Tongue (tissue), 3 donors: ENCODE measurements at places on chromosomes 6 and 20. TPM values are rescaled to one million over a fixed set of nuclear protein-coding genes. Genes with fewer than 3 reads are reported as not detected.

Gene NINL
- 8.7 TPM for total RNA-seq

Gene GHRH
- total RNA-seq: not detected

Gene PAK1IP1
- total RNA-seq: 13.1 TPM

Gene KHDC1
- total RNA-seq: 3.2 TPM

DNA sequence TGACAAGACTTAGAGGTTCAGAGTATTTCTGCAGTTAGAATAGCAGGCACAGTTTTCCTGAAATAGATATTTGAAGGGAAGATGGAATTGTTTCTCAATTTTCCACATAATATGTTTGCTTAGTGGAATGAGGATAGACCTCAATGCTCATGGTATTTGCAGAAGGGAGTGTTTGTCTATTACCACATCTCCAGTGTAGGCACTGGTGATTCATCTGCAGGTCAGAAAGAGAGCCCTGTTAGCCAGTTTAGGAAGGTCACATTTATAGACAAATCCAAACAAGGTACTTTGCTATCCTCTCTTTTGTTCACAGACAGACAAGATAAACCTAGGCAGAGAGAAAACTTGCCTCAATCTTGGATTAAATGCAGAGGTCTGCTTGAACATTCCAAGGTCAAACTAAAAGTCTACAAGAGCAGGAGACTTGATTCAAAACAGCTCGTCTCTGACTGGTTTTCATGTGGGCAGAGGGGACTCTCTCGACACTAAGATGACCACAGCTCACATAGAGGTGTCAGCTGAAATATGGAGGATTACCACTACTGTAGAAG is 22.8 kb downstream of the ISM1 start:
- no peak for DNase-seq

GRCh38 chr6:1335367-1336037 is 23.6 kb downstream of the FOXQ1 start:
- peak; percentile 76 for DNase-seq

GRCh38 chr6:119148098-119148824 is 69.8 kb upstream of the FAM184A start:
- peak; percentile 89 for DNase-seq

- DNase-seq: no peak
These were observed 99.1 kb downstream of the ALDH8A1 start for GRCh38 chr6:134850721-134851305.

DNA sequence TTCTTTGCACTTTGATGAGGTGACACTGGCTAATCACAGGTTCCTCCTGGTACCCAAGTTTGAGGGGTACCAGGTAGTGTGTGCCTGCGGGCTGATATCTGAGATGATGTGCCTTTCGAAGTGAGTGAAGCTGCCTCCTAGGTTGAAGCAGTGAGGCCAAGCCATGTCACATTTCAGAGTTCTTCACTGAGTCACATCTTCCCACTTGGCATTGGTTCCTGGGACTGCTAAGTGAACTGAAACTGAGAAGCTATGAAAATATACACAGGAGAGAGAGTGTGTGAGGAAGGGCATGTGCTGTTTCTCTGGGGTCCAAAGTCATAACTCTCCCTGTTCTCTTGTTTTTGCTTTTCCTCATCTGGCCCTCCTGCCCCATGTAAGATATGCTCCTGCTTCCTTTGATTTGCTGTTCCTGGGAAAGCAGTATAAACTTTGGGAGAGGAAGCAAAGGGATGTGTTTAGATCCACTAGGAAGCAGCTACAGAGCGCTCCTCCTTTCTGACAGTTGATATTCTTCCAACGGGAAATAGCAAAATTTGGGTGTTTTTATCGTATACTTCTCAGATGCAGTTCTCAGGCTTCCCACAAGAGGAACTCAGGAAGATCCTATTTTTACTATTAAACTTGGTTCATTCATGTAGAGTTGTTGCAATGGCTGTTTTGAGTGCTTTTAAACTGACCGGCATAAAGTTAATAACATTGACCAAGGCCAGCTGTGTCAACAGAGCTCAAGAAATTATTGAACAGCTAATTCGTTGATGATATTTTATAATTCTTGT is 153.7 kb downstream of the MOXD1 start:
- no peak for DNase-seq

DNA sequence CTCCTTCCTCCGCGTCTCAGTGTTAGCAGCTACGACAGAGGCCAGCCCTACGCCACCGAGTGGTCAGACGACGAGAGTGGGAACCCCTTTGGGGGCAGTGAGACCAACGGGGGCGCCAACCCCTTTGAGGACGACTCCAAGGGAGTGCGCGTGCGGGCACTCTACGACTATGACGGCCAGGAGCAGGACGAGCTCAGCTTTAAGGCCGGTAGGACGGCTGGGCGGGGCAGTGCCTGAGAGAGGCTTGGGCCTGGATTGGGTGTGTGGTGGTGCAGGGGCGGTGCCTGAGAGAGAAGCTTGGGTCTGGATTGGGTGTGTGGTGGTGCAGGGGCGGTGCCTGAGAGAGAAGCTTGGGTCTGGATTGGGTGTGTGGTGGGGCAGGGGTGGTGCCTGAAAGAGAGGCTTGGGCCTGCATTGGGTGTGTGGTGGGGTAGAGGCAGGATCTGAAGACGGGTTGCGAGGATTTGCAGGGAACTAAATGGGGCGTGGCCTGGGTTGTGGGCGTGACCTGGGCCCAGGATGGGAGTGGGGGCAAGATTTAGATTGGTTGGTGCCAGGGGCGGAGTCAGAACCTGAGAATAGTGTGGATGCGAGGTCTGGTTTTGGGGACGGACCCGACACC is 24.4 kb downstream of the SPDEF start:
- peak; percentile 86 for DNase-seq

- peak; percentile 69 for DNase-seq
These were observed 21.4 kb upstream of the CITED2 start for GRCh38 chr6:139395891-139396301.
